ENCODE measurements at places on chromosomes 1 and 21.

DNA sequence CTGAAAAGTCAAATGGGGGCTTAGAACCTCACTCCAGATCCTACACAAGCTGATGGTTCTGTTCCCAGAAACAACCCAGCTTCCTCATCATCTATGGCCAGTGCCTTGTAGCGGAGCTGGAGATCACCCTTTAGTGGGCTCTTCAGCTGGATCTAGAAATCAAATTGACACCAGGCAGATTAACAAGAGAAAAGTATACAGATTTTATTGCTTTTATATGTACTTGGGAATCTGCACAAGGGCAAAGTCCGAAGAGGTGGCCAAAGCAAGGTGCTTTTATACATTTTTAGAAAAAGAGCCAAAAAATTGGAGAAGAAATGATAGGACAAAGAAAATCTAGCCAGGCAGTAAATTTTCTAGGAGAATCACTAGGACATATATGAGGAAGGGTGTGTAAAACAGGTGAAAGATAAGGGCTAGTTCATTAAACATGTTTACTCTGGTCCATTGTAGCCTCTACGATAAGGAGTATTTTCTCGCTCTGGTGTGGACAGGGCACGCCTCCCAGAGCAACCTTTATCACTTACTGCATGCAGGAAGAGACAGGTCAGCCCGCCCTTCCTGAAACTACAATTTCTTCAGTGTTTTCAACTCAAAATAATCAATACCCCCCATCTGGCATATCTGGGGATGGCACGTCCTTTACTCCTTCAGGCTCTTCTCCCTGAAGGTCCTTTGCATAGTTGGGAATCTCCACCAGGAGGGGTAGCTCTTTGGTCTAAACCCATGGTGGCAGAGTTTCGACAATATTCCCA is 14.0 kb upstream of the LGALS8 start:
- DNase-seq: no peak

DNA sequence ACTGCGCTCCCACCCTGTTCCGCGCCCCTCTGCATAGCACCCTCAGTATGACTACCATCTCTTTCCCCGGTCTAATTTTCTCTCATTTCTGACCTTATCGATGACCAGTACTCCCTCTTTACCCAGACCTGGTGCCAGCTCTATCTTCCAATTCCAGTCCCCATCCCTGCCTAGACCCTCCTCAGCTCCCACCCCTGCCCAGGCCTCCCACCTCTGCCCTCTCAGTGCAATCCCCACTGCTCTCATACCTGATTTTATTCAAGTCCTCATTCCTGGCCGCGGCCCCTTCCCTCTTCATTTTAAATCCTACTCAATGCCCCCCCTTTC is 1.3 kb downstream of the USP24 start:
- no peak for DNase-seq

DNA sequence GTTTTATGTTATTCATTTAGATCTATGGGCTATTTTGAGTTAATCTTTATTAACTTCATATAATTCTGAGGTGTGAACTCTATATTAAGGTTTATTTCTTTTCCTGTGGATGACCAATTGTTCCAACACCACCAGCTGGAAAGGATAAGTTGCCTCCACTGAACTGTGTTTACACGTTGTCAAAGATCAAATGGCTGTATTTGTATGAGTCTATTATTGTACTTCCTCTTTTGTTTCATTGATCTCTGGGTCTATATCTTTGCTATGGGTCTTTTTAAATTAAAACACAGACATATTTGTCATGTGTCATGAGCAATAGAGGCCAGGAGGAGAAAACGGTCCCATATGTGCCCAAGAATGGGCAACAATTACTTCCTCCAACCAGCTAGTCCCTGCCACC is 5.2 kb upstream of the MAB21L3 start:
- DNase-seq: no peak

GRCh38 chr1:196558411-196558810 is 49.8 kb downstream of the KCNT2 start:
- no peak for DNase-seq

DNA sequence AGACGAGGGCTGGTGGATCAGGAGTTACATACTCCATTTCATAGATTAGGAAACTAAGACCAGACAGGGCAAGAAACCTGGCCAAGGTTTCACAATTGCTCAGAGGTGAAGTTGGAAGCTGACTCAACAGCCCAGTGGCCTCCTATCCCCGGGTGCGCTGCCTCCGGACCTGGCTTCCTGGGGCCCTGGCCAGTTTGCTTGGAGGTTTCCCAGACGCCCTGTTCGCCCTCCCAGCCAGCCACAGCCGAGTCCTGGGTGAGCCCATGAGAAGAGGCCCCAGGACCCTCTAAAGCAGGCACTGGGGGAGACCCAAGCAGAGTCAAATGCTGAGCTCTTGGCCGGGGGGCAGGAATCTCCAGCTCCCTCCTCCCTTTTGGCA is 180.1 kb downstream of the ZBTB18 start:
- DNase-seq: no peak

DNA sequence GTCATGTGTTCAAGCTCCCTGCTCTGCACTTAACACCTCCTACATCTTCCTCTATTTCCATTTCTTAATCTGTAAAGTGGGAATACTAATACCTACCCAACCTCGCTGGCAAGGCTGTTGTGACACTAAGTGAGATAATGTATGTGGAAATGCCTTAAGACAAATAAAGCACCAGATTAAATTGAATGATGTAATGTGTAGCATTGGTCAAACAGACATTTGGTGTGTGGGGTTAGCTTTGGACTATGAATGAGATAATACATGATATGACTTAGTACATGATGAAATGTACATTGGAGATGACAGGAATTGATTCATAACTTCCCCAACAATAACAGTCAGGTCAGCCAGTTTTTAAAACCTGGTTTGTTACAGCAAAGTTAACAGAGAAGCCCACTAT is 5.2 kb downstream of the AMPD1 start:
- no peak for DNase-seq

DNA sequence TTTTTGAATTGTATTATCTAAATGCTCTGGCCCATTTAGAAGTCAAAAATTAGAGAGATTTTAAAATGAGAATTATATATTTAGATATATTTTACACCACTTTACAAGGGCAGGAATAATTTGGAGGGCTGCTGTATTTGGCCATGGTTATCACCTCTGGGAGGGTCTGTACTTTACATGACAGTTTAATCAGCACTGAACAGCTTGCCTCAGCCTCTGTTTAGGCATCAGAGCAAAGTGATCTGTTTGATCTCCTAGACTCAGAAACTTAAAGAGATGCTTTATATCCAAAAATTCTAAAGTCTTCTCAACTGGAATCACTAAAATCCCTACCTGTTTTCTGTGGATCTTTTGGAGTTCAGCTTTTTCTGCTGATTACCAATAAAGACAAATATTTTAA is 5.4 kb upstream of the SPTA1 start:
- DNase-seq: no peak

- no peak for DNase-seq
These were observed 106.4 kb upstream of the MAGI3 start for GRCh38 chr1:113283914-113284313.

GRCh38 chr1:234400773-234401172 is 27.5 kb downstream of the COA6 start:
- DNase-seq: no peak

- no peak for DNase-seq
These were observed 125.2 kb upstream of the ZBTB40 start for GRCh38 chr1:22326372-22326915.

- peak; percentile 31 for DNase-seq
These were observed 258.6 kb downstream of the GRIK3 start for GRCh38 chr1:36775716-36776115.

DNA sequence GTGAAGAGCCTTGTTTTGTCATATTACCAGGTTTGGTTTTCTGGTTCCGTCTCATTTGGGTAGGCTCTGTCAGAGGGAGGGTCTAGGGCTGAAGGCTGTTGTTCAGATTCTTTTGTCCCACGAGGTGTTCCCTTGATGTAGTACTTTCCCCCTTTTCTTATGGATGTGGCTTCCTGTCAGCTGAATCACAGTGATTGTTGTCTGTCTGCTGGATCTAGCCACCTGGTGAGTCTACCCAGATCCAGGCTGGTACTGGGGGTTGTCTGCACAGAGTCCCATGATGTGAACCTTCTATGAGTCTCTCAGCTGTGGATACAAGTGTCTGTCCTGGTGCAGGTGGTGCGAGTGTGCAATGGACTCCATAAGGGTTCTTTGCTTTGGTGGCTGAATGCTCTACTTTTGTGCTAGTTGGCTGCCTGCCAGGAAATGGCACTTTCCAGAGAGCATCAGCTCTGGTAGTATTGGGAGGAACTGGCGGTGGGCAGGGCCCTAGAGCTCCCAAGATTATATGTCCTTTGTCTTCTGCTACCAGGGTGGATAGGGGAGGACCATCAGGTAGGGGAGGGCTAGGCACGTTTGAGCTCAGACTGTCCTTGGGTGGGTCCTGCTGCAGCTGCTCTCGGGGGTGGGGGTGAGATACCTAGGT is 246.0 kb downstream of the RYR2 start:
- DNase-seq: peak; percentile 31

- DNase-seq: no peak
These were observed 91.7 kb upstream of the EDN2 start for GRCh38 chr1:41576206-41576605.

GRCh38 chr1:75132812-75133619 is 1.2 kb upstream of the LHX8 start:
- DNase-seq: no peak

GRCh38 chr1:53250325-53250724 is 12.0 kb upstream of the MAGOH start:
- DNase-seq: no peak

GRCh38 chr21:38848187-38848609 is 42.5 kb downstream of the ETS2 start:
- no peak for DNase-seq

DNA sequence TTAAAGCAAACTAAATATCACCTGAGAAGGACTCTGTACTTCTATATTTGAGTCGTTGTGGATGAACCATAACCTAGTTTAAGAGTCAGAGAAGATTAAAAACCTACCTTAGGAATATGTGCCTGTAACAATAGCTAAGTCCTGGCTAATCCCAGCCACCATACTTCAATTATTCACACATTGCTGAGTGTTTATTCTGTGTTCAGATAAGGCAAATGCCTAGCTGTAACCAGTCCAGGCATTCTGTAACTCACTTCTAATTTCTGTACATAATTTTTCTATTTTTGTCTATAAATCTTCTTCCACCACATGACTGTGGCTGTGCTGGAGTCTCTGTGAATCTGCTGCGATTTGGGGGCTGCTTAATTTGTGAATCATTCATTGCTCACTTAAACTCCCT is 441.9 kb upstream of the ADAMTS5 start:
- no peak for DNase-seq

DNA sequence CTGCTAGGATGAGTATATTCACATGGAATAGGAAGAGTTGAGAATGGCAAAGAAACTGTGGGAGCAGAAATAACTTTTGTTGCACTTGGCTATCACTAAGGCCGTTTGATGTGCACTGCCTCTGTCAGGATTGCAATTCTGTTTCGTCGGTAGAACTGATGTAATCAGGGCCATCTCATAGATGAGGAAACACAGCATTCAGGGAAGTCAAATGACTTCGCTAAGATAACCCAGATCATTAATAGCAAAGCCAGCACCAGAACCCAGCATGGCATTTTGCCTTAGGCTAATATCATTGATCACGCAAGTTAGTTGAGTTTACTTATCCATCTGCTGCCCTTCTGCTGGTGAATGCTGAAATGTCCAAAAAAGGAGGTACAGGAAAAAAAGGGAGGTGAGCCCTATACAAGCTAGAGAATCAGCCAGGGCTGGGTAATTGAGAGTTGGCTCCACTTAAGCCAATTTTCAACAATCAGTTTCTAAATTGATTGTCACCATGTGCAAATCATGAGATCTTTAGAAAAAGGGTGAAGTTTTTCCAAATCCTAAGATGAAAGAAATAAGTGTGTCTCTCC is 7.6 kb downstream of the RASSF5 start:
- DNase-seq: peak; percentile 30
